ENCODE measurements at places on chromosomes 1 and 21. TPM values are rescaled to one million over a fixed set of nuclear protein-coding genes. Genes with fewer than 3 reads are reported as not detected.

GRCh38 chr1:63903947-63904610 lies 130.3 kb downstream of the ROR1 start:
- DNase-seq, result no peak

DNA sequence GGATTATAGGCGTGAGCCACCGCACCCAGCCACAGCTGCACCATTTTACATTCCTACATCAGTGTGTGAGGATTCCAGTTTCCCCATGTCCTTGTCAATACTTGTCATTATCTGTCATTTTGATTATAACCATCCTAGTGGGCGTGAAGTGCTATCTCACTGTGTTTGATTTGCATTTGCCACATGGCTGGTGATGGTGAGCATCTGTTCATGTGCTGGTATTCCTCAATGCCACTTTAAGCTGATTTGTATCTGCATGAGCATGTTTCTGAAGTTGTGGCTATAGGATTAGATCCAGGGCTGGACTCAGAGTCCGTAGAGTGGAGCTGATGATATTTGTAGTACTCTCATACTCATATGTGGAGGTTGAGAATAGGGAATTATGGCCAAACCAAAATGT lies 36.6 kb downstream of the SRRM1 start:
- DNase-seq, result no peak

GRCh38 chr1:6499296-6499695 lies 7.8 kb upstream of the PLEKHG5 start:
- no peak for DNase-seq

The FAM76A gene
- 8.9 TPM for polyA plus RNA-seq

- DNase-seq, result no peak
These were observed 442.0 kb upstream of the RUNX1 start for GRCh38 chr21:35491114-35491513.

DNA sequence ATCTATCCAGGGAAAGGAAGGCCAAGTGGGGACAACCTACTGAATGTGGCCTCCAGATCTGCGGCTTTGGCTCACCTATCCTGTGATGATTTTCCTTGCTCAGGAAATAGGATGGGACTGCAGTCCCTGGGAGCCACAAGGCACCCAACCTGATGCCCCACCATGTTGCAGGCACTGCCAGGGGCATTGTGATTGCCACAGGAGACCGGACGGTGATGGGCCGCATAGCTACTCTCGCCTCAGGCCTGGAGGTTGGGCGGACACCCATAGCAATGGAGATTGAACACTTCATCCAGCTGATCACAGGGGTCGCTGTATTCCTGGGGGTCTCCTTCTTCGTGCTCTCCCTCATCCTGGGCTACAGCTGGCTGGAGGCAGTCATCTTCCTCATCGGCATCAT lies 11.8 kb downstream of the ATP1A2 start:
- no peak for DNase-seq

DNA sequence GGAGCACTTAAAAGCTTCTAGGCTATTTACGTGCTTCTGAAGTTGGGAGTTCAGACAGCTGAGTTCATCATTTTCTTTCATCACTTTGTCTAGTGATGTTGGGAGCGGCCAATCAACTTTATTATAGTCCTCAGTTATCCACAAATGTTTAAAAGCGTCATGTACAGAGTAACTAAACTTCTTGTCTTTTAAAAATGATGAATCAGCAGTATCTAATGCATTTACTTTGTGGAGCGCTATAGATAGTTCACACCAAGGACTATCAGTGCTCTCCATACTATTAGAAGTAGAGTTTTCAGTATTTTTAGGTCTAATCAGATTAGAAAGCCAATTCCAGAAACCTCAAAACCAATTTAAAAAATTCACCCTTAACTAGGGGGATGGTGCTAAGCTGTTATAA lies 778.7 kb upstream of the PRMT6 start:
- DNase-seq, result no peak

DNA sequence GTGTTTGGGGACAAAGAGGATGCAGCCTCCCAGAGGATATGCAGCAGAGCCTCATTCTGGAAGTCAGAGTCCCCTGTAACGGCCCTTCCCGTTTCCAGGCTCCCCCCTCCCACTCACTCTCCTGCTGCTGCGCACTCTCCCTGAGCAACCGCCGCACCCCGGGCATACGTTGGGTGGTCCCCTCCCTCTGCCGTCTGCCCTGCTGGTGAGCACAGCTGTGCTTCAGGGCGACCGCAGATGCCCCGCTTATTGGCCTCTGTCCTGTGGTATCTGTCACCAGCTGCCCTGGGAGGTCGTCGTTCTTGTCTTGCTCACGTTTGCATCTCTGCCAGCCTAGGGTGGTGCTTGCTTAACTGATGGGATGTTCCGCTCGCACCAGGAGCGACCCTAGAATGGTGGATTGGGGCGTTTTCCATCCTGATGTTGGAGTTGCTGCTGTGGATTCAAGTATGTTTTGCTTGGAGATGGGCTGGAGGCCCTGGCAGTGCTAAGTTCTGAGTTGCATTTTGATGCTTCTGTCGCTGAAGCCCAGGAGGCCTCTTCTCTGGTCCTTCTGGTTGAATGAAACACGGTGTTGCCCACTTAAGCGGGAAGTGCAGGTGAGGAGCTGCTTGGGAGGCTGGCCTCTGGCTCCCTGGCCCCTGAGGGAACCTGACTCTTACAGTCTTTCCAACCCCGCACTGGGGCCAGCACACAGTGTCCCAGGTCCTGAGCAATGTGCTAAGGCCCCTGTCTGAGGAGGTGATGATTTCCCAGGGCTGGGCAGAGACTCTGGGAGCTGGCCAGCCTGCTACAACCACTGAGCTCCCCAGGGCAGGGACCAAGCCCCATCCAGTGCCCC lies 3.2 kb downstream of the TMEM201 start:
- no peak for DNase-seq

DNA sequence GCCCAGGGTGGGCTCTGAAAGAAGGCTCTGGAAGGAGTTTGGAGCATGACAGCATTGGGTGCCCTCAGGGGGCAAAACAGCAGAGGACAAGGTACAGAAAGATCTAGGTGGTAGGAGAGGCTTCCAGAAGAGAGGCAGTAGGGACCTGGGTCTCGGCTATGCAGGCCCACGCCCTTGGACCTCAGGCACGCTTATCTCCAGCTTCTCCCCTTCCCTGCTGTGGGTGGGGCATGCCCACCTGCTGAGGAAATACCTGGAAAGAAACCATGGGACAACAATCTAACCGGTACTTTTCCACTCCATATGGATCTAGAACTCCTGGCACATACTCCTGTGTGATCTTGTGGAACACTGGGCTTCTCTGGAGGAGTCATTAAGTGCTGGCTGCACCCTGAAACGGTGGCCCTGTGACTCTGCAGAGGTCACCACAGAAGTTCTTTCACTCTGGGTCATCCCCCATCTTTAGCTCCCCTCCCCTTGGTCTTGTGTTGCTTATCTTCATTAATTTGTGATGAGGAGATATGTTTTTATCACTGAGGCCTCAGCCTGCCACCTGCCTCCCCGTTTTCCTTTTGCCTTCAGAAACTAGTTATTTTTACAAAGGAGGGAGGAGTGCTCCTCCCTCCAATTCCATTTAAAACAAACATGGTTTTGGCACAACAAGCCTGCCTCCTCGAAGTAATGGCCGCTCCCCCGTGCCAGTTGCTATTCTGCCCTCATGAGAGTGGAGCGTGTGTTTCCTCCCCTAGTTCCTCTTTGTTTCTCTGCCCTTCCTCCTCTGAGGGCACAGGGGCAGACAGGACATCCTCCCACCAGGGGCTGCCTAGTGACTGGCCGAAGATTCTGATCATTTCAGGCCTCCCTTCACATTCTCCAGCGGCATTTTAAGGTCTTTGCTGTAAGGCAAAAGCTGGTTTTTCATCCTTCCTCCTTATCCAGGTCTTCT lies 78.0 kb upstream of the ATP5PO start:
- no peak for DNase-seq

DNA sequence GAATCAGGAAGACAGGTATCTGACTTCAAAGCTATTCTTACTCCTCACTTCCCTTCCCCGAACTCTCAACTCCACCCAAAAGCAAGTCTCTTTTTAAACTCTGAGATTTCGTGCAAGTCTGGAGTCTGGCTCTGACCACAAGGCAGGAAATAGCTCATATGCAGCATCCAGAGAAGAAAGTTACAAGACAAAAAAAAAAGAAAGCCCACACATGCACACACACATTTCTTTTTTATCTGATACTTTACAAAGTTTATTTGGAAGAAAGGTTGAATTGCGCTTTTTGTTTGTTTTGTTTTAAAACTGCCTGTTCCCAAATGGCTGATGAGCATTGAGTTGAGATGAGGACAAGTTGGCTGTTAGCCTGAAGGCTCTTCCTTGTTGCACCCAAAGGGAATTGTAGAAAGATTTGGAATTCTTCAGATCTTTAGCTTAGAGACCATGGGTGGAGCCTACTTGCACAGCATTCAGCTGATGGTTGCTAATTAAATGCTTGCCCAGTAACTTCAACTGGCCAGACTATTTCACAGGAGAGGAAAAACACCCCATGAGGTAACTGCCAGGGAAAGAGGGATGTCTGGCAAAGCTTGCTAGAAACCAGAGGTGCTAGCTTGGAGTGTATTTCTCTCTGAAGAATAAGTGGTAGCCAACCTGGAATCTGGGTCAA lies 490.3 kb downstream of the TTLL7 start:
- peak; percentile 43 for DNase-seq

The THEM5 gene
- polyA plus RNA-seq, result 1.5 TPM

DNA sequence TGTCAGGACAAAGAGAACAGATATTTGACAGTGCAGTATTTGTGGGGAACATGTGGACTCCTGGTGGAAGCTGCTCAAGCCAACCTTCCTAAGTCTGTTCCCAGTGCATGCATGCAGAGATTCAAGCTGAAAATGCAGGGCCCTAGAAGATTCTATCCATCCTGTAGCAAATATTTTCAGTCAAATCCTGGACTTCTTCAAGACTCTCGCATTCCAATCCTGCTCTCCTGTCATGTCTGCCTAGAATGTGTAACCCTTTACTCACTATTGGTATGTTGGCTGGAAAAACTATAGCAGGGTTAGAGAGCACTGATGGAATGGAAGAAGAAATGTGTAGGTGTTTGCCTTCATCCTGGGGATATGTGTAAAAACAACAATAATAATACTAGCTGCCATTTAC lies 385.6 kb upstream of the PKN2 start:
- DNase-seq, result no peak

The RGS18 gene
- 5.0 TPM for polyA plus RNA-seq

DNA sequence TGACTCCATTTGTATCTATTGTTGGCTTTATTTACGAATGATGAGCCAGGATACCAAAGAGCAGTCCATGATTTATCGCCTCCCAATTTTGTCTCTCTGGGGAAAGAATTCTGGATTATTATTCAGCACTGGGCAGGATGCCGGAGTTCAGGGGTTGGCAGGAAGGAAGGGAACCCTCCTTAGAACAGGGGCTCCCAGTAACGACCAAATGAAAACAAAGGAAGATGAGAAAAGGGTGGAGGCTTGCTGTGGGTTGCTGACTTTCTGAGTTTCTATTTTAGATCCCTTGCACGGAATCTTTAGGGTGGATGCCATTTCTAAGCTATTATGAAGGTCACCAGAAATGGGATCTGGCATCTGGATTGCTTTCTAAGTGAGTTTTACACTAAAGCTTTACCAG lies 231.2 kb upstream of the LYPLAL1 start:
- no peak for DNase-seq

GRCh38 chr1:18230840-18231239 lies 123.2 kb downstream of the IGSF21 start:
- no peak for DNase-seq

The SPATA46 gene
- polyA plus RNA-seq, result not detected

DNA sequence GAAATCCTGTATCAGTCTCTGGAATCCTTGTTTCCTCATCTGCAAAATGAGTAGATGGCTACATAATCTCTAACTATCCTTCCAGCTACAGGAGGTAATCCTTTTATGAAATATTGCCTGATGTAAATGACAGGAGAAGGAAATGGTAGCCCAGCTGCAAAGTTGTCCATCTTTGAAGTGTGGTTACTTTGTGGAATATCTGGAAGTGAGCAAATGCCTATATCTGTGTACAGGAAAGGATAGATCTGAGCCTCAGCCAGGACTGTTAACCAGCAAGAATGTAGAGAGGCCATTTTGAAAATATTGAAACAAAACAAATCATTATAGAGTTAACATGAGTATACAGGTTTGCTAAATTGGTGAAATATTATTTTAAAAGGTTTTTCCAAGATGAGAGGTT lies 74.8 kb upstream of the BMP8A start:
- no peak for DNase-seq

DNA sequence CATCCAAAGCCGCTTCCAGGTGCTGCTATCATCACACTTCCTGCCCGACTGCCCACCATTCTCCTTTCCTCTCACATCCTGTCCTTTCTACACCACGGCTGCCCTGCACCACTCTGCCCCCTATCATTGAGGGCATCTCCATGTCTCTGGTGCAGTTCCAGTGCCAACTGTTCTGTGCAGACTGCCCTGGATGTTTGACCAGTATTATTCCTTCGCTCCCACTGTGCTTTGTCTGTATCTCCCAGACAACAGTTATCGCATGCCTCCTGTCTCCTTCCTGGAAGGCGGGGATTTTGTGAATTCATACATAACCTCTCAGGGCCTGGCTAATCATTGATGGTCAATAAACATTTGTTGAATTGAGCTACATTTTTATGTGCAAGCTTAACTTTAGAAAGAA lies 63.6 kb upstream of the GNG12 start:
- DNase-seq, result no peak

The INKA2 gene
- polyA plus RNA-seq, result 1.5 TPM

The CAMK2N1 gene
- polyA plus RNA-seq, result 11.1 TPM

The NTNG1 gene
- 1.6 TPM for polyA plus RNA-seq

GRCh38 chr1:61097317-61097716 lies 15.0 kb downstream of the NFIA start:
- DNase-seq, result no peak

The APH1A gene
- 102 TPM for polyA plus RNA-seq

- no peak for DNase-seq
These were observed 18.5 kb downstream of the NTMT2 start for GRCh38 chr1:170164103-170164763.

The SPRR2G gene
- polyA plus RNA-seq, result 14.7 TPM

GRCh38 chr1:152968248-152968647 lies 2.2 kb upstream of the SPRR4 start:
- DNase-seq, result no peak

DNA sequence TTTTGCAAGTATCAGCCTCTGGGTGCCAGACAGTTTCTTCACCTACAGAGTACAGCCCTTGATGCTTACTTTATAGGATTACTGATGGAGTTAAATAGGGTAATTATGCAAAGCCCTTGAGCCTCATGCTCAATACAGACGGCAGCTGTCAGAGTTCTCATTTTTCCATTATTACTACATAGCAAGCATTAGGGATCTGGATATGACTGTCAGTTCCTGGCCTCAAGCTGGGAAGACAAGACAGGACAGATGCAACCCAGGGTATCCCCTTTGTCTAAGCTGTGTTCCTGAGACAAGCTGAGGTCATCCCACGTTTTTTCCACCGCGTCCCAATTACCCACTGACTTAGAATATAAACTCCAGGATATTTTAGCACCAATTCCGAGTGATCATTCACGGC lies 94.4 kb downstream of the SLC35F3 start:
- DNase-seq, result no peak

Measured in thymus (tissue), 14 donors.